Glomerular endothelial cell (primary cell): ENCODE measurements at places on chromosomes 11 and 22. TPM values are rescaled to one million over a fixed set of nuclear protein-coding genes. Genes with fewer than 3 reads are reported as not detected.

Gene HIC2
- 4.3 and 6.2 TPM in 2 replicates for total RNA-seq

GRCh38 chr22:36864454-36865215 is 3.8 kb downstream of the NCF4 start:
- no peak for DNase-seq

Gene SIK3
- 14.7 and 15.1 TPM in 2 replicates for total RNA-seq

DNA sequence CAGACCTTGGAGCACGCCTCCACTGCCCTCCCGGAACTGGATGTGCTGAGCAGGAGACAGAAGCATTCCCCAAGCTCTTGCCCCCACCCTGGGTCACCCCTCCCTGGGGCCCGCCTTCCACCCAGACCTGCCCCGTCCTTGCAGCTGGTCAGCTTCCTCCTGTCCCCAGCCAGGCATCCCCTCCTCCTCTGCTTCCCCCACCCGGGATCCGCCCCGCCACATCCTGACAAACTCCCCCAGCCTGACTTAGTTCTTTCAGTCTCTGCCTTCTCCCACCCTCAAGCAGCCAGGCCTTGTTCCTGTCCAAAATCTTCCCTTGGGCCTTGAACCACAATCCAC is 1.1 kb upstream of the PLXNB2 start:
- no peak for DNase-seq

DNA sequence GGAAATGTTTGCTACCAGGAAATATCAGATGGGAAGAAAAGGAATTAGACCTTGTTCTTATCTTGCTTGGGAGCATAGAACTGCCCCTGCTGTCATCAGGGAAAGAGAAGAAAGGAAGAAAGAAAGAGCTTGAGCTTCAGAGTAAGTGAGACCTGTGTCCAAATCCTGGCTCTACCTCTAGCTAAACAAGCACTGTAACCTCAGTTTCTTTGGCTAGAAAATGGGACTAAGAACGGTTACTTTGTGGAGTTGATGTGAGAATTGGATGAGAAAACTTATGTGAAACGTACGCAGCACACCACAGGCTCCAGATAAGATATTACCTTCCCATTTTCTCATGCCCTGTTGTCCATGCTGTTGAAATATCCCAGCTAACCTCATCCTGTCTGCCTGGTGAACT is 57.1 kb upstream of the CREB3L1 start:
- no peak for DNase-seq
